Heart left ventricle (tissue), 16 donors: ENCODE measurements at places on chromosomes 16 and 17. TPM values are rescaled to one million over a fixed set of nuclear protein-coding genes. Genes with fewer than 3 reads are reported as not detected.

- H3K27me3 ChIP-seq = peaks cover 13% of the 10 kb centered on the region
- peaks cover 5% of the 10 kb centered on the region for H3K4me1 ChIP-seq
- H3K4me3 ChIP-seq = no peak overlapping the region
- H3K27ac ChIP-seq = no peak overlapping the region
- no peaks in the 10 kb centered on the region for H3K36me3 ChIP-seq
Observed at GRCh38 chr17:29022074-29022473, 16.2 kb upstream of the SEZ6 start.

- no peak for DNase-seq
- no peaks in the 10 kb centered on the region for H3K36me3 ChIP-seq
- H3K27ac ChIP-seq = no peak overlapping the region
- H3K4me3 ChIP-seq = no peak overlapping the region
- no peaks in the 10 kb centered on the region for H3K4me1 ChIP-seq
Observed at GRCh38 chr17:62085511-62086408, 20.7 kb upstream of the MED13 start.

DNA sequence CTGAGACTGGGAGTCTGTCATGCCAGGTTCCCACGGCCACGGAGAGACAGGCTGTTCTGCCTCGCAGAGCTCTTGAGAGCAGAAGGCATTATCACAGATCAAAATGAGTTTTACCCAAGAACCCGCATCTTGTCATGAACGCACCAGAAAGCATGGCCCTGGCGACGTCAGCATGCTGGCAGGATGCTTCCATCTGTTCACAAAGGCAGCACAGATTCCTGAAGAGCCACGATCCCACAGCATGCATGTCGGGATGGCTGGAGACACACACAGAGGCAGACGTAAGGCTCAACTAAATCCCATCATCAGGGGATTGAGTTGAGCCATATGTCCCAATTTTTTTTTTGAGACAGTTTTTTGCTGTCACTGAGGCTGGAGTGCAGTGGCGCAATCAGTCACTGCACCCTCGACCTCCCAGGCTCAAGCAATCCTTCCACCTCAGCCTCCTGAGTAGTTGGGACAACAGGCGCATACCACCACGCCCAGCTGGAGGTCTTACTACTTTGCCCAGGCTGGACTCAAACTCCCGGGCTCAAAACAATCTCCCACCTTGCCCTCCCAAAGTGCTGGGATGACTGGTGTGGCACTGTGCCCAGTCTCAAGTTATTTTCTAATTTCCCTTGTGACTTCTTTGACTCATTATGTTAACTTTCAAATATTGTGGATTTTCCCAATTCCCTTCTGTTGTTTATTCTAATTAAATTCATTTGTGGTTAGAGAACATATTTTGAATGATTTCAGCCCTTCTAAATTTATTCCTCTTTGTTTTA is 11.1 kb downstream of the FANCA start:
- H3K27ac ChIP-seq = no peak overlapping the region
- no peak overlapping the region for H3K4me3 ChIP-seq
- no peaks in the 10 kb centered on the region for H3K27me3 ChIP-seq
- DNase-seq = no peak
- H3K36me3 ChIP-seq = no peaks in the 10 kb centered on the region
- H3K4me1 ChIP-seq = no peaks in the 10 kb centered on the region

- no peak overlapping the region for H3K4me3 ChIP-seq
- H3K27ac ChIP-seq = no peak overlapping the region
- peaks cover 39% of the 10 kb centered on the region for H3K4me1 ChIP-seq
- DNase-seq = no peak
- no peaks in the 10 kb centered on the region for H3K27me3 ChIP-seq
- no peaks in the 10 kb centered on the region for H3K36me3 ChIP-seq
Observed at GRCh38 chr17:39097537-39097936, 53.9 kb downstream of the PLXDC1 start.

DNA sequence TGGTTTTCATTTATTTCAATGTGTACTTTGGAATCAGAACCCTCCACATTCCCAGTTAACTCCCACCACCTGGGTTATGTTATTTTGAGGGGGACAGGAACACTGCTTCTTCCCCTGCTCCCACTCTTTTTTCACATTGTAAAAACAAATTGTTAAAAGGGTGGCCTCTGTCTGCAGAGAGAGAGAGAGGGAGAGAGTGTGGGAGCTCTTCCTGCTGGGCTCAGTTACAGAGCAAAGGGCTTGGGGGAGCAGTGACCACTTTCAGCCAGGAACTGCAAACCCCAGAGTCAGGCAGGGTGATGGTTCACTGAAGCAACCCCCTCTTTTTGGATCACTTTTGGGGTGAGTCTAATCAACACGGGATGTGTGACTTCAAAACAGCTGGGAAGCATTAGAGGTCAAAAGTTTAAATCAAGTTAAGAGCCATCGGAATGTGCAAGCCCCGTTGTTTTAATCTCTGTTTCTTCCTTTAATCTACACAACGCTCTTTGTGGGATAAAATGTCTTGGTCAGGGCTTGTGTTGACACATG is 577.0 kb upstream of the CDH11 start:
- H3K4me3 ChIP-seq = no peak overlapping the region
- no peak overlapping the region for H3K27ac ChIP-seq
- no peaks in the 10 kb centered on the region for H3K4me1 ChIP-seq

- no peak for DNase-seq
- H3K36me3 ChIP-seq = no peaks in the 10 kb centered on the region
- H3K4me1 ChIP-seq = no peaks in the 10 kb centered on the region
- H3K27me3 ChIP-seq = no peaks in the 10 kb centered on the region
- no peak overlapping the region for H3K4me3 ChIP-seq
Observed at GRCh38 chr16:31407406-31407805, 14.3 kb downstream of the ITGAD start.

Gene EPX
- not detected for total RNA-seq

Gene CCL14
- 3.5 TPM for total RNA-seq

Gene BAIAP3
- 2.9 TPM for total RNA-seq

Gene KRTAP17-1
- not detected for total RNA-seq
